ENCODE measurements at places on chromosomes 5 and 9.

- DNase-seq, result no peak
Observed at GRCh38 chr5:91433861-91434260, 50.7 kb upstream of the ARRDC3 start.

DNA sequence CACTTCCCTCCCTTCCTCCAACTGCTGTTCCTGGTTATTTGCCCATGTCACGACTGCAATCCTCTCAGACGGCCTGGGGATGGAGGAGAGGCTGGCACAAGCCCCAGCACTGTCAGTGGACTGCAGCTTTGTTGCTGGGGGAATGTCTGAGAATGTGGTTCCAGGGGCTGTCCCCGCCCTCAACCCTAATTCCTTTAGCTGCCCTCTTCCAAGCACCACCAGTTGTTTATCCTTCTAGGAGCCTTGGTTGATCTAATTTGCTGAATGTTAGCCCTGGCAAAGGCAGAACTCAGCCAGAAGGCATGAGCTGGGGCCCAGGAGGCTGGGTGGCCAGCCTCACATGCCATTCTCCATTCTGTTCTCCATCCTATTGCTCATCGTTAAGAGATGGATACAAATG, 51.6 kb downstream of the ADAM19 start:
- no peak for DNase-seq

GRCh38 chr9:33404788-33405362, 2.5 kb upstream of the AQP7 start:
- DNase-seq, result no peak

- DNase-seq, result no peak
Observed at GRCh38 chr9:75150512-75150911, 62.2 kb downstream of the OSTF1 start.

DNA sequence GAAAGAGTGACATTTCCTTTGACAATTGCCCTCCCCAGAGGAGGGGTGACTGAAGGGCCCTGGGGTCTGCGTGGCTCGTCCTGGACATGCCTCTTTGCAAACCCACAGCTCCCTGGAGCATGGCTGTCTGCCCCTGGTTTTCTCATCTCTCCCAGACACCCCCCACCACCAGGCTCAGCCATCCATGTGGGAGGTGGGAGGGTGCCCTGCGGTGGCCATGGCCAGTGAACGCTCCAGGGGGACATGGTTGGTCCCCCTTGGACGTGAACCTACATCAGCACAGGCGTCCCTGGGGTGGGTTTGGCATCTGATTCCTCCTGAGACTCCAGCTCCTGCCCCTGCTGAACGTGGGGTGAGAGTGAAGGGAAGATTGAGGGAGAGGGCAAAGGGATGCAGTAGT, 67.7 kb upstream of the LMX1B start:
- DNase-seq, result no peak

- DNase-seq, result no peak
Observed at GRCh38 chr9:17735859-17736258, 157.0 kb downstream of the SH3GL2 start.

- no peak for DNase-seq
Observed at GRCh38 chr9:124960409-124960752, 19.5 kb upstream of the GOLGA1 start.

- no peak for DNase-seq
Observed at GRCh38 chr5:169431386-169431785, 130.4 kb upstream of the SLIT3 start.

GRCh38 chr5:126808521-126808988, 31.6 kb downstream of the LMNB1 start:
- no peak for DNase-seq

DNA sequence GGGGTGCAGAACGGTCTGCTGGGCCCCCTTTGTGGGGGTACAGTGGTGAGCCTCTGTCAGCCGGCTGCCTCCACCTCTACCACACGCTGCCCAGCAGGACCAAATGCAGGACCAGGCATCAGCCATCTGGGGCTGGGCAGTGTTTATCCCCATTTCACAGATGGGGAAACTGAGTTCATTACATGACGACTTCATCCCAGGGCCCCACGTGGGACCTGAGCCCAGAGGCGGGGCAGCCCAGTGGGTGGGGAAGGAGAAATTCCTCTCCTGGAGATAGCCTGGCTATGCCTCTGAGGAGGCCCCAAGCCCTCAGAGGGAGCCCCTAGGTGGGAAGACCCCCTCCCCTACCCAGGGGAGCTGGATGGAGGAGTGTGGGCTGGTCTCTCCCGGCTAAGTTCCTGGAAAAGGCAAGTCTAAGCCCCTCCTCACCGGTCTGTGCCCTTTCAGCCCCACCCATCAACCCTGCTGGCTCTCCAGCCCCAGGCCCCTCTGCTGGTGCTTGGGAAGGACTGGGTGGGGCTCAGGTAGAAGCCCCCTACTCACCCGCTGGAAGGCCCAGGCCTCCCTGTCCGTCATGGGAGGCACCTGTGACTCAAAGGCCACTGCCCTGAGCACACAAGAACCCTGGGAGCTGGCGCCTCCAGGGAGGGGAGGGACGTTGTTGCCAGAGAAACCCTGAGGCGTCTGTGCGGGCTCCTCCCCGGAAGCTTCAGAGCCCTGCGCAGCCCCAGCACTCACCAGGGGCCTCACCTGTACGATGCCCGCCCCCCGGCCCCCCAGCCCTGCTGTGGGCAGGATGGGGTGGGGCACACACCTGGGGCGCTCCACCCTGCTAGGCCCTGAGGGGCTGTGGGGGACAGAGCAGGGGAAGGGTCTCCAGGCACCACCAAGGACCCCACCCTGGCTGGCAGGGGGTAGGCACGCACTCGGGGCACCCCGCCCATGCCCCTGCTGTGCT, 7.4 kb upstream of the CCDC187 start:
- DNase-seq, result no peak

DNA sequence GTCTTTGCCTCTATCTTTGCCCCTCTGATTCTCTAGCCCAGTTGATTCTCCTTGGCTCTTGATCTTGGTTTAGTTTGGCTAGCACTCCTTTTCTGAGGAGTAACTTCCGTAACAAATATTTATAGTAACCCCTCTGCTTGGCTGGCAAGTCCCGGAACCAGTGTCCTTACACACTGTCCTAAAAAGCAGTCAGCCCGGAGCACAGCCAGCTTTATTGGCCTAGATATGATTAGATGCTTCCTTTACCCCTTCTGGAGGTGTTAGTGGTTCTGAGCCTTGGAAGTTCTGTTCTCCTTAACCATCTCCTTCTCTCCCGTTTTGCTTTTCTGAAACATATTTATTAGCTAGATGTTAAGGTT, 17.0 kb upstream of the MSMP start:
- DNase-seq, result peak; percentile 65

- no peak for DNase-seq
Observed at GRCh38 chr5:1795931-1796330, 3.7 kb downstream of the MRPL36 start.

DNA sequence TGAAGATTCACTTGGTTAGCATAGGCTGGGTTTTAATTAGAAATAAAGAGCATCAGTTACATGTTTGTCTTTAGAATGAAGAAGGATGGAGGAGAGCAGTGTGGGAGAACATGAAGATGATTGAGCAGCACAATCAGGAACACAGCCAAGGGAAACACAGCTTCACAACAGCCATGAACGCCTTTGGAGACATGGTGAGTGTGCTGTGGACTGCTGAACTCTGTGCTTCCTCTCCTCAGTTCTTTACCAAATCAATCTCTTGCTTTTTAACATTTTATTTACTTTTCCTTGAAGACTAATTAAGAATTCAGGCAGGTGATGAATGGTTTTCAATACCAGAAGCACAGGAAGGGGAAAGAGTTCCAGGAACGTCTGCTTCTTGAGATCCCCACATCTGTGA, 38.2 kb upstream of the SPATA31E1 start:
- no peak for DNase-seq

DNA sequence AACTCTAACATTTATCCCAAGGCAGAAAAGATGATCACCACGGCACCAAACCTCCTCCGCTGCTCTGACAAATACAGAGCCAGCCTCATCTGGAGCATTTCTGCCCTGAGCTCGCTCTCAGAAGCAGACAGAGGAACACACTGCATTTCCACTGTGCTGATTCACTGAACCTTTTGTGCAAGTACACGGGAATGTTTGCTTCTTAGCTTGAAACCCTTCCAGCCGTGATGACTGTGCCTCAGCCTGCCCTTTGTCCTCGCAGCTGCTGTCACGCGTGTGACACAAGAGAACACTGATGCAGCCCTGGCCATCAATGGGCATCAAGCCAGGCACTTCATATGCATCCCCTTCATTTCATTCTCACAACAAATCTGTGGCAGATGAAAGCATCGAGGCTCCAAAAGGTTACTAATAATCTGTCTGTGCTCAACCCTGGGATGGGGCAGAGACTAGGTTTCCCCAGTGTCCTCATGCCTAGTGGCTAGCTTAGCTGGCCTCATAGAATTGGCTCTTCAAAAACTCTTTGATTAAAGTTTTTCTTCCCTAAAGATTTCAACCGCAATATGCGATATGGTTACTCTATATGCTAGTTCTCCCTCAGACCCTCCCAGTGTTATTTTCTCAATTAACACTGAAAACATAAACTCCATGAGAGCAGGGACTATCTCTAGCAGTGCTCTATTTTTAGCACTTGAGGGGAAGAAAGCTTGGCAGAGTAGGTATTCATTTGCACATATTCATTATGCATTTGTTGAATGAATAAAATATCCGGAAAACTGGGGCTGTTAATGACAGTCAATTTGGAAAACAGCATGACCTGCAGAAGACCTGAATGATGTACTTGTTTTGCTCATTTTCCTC, 7.3 kb downstream of the CDC14B start:
- peak; percentile 38 for DNase-seq

- no peak for DNase-seq
Observed at GRCh38 chr5:91499943-91500531, 116.9 kb upstream of the ARRDC3 start.

- no peak for DNase-seq
Observed at GRCh38 chr5:74290634-74291241, 349.8 kb downstream of the ENC1 start.

DNA sequence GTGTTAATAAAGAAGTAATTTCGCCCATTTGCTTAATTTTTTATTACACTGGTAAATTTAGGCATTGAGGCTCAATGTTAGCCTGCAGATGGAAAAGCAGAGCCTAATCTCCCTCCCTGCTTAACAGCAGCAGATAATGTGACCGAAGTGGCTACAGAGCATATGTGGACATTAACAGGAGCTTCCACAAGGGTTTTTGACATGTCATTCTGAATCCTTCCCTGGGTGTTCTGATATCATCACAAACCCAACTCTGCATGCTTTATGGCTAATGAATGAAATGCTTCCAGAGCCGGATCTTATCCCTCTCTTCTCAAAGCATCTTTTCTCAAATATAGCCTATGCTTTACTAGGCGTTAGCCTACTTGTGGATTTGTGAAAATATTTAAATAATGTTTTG, 208.6 kb downstream of the CAAP1 start:
- no peak for DNase-seq

- no peak for DNase-seq
Observed at GRCh38 chr9:371349-371748, 156.7 kb downstream of the DOCK8 start.

DNA sequence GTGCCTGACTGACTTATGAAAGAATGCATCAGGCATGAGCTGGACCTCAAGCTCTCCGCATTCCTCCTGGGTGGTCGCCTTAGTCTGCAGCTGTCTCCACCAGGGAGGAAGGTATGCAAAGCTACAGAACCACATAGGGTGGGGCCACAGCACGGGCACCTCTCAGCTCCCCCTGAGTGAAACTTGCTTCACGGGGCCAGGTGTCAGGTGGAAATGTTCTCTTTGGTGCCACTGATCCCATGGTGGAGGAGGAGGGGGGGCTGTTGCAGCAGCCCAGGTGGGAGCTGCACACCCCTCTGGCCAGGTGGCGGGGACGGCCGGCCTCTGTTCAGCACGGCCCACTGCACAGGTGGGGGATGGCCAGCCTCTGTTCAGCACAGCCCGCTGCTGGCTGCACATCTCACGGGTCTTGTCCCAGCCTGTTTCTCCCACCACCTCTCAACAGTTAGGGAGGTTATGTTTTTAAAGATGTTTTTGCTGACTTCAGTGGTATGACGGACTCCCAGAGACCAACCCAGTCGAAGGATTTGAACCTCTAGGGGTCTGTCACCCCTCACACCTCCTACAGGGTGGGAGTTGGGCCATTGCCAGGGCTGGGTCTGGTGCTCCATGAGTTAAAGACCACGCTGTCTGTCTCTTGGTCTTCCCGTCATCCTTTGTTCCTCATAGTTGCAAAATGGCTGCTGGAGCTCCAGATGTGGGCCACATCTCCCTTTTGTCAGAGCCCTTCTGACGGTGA, 34.3 kb downstream of the MRPL36 start:
- DNase-seq, result peak; percentile 30

DNA sequence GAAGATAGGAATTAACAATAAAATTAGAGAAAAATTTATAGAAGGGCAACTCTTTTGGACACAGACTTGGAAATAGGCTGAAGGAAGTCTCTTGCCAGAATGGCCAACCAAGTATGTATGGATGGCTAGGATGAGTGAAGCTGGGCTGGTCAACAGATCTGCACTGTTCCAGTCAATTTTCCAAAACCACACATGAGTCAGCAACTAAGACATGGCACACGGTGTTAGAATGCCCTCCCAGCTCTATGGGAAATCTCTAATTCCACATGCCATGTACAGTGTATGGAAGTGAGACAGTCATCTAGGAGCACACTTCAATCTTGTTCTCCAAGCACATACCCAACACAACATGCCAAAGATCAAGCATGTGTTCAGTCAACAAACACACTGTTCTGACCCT, 129.6 kb downstream of the GLIS3 start:
- no peak for DNase-seq

DNA sequence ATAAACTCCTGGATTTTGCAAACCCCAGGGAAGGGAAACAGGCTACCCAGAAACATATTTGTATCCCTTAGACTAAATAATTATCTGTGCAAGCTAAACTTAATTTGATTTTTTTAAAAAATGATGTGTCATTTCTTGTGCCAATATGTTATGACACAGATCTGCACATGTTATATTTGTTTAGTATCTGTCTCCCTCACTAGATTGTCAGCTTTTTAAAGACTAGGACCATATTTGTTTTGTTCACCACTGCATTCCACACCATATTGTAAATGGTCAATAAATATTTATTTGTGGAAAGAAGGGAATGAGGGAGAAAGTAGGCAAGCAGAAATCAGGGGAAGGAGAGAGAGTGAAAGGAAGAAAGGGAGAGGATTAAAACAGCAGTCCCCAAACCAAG, 143.3 kb upstream of the TNPO1 start:
- DNase-seq, result no peak

GRCh38 chr9:83379045-83379444, 159.2 kb downstream of the FRMD3 start:
- no peak for DNase-seq

DNA sequence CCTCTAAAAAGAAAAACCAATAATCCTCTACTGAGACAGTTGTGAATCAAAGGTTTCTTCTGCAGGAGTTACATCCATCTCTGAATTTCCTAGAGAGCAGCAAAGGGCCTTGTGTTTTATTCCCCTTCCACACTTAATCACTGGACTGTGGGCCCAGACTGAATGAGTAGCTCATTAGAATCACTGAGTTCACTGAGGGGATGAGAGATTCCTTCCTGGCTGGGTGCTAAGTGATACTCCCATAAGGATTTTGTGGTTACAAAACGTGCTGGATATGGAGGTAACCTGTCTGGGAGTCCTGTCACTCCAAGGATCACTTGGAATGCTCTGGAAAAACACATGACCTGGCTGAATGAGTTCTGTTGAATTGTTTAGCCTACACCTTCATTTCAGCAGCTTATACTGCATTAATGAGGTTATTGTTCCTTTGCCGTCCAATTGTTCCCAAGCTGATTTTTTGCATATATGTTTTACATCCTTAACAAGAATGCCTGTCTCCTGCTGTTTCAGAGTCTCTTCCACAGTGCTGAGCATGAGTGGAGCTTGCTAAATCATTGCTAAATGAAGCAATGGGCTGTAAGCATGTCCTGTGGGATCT, 82.9 kb downstream of the MEF2C start:
- DNase-seq, result no peak

GRCh38 chr5:78761840-78762239, 113.3 kb upstream of the LHFPL2 start:
- no peak for DNase-seq
